ENCODE measurements at places on chromosomes 7 and 10.

- DNase-seq = no peak
These were observed 99.6 kb downstream of the NRP1 start for GRCh38 chr10:33234831-33235237.

- DNase-seq = peak; percentile 69
These were observed 39.7 kb upstream of the TNKS2 start for GRCh38 chr10:91758303-91759146.

DNA sequence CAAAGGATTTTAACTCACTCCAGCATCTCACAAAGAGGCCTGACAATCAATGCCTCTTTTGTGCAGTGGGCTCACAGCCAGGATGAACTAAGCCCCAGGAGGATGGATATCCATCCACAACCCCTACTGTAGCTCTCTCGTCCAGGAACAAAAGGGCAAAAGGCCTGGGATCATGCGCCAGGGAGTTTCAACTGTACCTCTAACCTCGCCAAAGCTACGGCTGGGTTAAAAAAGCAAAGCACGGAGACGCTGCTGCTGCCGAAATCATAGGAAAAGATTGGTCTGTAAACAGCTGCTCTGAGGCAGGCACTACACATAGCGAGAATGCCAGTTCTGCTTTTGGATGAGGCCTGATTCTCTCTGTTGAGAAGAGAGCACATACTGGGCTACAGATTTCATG is 32.1 kb downstream of the VSTM4 start:
- no peak for DNase-seq

DNA sequence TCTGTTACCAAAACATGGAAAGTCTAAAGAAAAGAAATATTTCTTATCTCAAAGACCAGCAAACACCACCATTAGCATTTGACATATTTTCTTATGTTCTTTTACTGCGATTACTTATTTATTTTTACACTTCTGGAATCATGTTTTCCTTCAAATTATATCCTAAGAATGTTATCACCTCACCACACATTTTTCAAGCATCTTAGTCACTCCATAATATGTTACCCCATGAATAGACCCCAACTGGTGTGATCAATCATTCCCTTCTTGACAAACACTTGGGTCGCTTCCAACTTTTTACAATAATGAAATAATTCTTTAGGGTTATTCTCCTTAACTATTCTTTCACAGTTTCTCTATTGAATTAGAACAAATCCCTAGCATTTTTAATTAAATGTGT is 67.4 kb downstream of the AMPH start:
- no peak for DNase-seq

DNA sequence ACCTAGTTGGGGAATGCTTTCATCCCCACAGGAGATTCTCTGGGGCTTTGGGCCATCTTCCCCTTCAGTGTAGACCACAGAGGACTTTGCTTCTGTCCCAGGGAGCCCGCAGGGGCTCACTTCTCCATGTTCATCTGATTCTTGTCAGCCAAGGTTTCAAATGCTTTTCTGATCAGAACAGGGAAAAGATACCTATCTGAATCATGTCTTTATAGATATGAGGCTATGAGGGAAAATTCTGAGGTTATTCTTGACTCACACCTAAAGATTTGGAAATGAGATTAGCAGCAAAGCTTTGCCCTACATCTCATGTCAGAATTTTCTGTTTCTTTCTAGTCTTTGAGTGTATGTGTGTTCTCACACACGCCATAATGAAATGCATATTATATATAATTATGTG is 53.3 kb downstream of the FIGNL1 start:
- no peak for DNase-seq

- DNase-seq = no peak
These were observed 344.1 kb upstream of the PRKCQ start for GRCh38 chr10:6924166-6924565.

DNA sequence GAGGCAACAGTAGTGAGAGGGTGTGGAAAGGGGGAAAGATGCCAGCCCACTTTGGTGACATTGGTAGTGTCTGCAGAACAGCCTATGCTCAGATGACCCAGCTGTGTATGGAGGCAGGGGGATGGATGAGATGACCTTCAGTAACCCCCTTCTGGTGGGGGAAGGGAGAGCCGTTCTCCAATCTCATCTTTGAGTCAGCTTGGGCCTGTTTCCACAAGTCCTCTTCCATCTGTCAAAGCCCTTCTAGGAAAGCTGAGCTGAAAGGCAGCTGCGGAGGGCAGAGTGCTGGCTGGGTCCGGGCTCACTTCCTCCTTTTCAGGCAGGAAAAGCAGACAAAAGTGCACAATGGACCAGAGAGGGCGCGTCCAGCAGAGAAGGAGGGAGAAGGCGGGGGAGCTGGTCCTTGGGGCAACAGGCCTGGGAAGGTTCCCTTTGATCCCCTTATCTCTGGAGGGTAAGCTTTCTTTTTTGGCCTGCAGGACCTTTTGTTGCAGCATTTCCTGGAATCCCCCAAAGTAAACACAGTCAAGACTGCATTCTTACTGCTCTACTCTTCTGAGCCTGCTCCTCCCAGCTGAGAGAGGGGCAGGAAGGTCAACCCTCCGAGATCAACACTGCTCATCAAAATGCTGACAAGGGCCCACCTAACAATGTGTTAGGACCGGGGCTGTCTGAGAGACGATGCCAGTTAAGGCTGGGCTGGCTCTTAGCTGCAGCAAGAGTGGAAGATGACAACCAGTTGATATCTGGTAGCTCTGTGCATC is 1.2 kb upstream of the LRMDA start:
- DNase-seq = no peak

- no peak for DNase-seq
These were observed 3.2 kb downstream of the IDI2 start for GRCh38 chr10:1022413-1022812.

- DNase-seq = no peak
These were observed 16.4 kb upstream of the PSMG3 start for GRCh38 chr7:1586126-1586826.

DNA sequence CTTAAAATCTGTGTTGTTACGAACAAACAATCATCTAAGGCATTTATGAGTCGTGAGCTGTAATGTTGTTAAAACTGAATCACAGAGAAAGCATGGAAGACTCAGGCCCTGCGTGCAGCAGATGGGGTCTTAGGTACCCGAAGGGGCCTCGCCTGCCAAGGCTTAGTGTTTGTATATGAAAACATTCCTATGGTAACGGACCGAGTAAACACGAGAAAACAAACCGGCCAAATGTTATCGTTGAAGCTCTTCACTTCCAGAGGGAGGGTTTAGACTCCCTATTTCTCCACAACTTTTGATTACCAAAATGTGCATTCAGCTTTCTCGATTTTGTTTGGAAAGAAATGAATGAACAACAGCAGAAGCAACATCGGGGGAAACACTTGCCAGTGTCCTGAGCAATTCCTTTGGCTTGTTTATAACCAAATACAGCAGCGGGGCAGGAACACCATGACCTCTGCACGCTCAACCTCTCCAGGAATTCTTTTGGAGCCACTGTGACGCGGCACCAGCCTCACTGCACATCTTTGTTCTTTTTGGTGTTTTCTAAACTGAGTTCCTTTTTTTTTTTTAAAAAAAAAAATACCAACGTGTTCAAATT is 121.6 kb upstream of the KLF6 start:
- no peak for DNase-seq

- DNase-seq = no peak
These were observed 19.7 kb downstream of the INSYN2A start for GRCh38 chr10:127176649-127177048.

DNA sequence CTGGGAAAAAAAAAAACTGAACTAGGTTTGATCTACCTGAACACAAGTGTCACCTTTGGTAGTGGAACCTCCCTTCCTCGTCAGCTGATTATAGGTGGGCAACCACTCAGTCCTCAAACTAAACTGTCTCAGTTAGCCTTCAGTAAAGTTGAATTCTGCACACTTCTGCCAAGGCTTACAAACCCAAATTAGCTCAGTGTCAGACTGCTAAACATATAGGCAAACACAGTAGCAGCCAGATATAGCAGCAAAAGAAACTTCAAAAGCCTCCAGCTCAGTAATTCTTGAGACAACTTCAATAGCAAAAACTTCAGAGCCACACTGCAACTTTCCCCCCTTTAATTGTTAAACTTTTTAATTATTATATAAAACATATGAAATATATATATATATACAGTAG is 956.9 kb downstream of the XPNPEP1 start:
- no peak for DNase-seq

GRCh38 chr7:80552031-80552694 is 40.3 kb upstream of the GNAT3 start:
- DNase-seq = no peak

DNA sequence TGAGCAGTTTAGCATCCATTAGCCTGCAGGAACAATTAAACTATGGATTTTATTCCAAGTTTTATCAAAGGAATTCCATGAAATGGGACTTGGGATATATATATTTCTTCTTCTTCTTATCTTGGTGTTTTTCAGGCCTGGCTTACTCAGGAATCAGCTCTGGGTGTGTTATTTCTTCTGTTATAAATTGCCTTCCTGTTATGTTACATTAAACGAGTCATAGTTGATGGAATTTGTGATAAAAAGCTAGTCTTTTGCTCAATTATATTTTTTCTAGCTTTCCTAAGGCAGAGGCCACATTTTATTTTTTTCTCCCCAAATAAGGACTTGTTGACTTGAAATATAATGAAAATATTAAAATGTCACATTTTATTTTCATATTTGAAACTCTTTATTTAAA is 141.3 kb downstream of the EPC1 start:
- no peak for DNase-seq

DNA sequence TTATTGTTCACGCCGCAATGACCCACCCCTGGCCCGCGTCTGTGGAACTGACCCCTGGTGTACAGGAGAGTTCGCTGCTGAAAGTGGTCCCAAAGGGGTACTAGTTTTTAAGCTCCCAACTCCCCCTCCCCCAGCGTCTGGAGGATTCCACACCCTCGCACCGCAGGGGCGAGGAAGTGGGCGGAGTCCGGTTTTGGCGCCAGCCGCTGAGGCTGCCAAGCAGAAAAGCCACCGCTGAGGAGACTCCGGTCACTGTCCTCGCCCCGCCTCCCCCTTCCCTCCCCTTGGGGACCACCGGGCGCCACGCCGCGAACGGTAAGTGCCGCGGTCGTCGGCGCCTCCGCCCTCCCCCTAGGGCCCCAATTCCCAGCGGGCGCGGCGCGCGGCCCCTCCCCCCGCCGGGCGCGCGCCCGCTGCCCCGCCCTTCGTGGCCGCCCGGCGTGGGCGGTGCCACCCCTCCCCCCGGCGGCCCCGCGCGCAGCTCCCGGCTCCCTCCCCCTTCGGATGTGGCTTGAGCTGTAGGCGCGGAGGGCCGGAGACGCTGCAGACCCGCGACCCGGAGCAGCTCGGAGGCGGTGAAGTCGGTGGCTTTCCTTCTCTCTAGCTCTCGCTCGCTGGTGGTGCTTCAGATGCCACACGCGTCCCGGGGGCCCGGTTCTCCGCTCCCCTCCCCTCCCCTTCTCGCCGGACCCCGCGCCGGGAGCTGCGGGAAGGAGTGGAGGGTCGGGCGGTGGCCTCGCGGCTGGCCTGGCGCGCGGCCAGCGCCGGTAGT is at the start of gene CBX3:
Gene CBX3 (plus strand): TSS at position 499 of the 772 bp plus-strand sequence. CDS start 1,254 bp downstream, outside the sequence.
- DNase-seq = peak; percentile 62

- DNase-seq = no peak
These were observed 136.6 kb downstream of the LHPP start for GRCh38 chr10:124598196-124598595.

DNA sequence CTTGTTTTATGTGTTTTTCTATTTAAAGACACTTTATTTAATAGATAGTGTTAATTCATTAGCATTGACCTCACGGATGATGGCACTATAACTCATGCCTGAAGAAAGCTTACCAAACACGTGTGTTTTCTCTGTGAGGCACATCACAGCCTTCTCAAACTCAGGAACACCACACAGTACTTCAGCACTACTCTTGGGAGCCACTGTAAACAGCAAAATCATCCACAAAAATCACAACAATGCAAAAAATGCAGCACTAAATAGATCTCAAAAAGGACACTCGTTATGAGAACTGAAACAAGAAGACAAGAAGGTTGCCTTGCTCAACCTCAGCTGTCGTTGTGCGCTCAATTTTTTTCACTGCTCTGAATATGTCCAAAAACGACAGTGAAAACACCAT is 12.0 kb upstream of the PARP12 start:
- DNase-seq = no peak

DNA sequence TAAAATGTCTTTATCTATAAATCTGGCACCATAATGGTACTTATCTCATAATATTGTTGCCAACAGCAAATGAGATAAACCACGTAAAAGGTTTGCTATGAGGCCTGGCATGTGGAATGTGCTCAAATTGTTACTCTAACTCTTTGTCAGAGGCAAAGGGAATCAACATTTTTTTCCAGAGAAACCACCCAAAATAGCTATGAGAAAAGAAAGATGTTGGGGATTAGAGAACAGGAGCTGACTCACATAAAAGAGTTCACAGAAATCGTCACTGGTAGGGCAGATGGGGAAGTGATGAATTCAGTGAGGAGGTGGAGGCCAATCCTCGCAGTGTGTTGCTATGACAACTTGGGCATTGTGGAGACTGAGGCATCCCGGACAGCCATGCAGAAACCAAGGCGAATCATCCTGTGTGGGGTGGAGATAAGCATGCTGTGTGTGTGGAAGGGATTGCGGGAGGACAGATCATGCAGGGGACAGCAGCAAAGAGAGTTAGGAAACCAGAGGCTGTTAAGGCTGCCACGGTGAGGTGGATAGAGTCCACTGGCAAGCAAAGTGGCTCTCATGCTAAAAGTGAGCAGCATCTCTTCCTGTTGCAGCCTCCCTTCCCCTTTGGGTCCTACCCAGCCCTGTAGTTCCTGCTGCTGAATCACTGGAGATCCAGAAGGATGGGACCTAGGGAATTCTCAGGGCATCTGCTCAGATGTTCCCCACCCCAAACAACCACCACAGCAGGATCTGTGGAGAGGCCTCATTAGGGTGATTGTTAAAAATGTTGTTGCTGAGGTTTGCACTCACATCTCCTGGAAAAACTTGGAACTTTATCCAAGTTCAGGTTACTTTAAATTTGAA is 103.9 kb downstream of the CUBN start:
- peak; percentile 38 for DNase-seq

GRCh38 chr10:71835671-71836595 is 15.1 kb downstream of the PSAP start:
- DNase-seq = no peak

GRCh38 chr7:99694201-99694911 is 14.6 kb upstream of the CYP3A5 start:
- DNase-seq = no peak

DNA sequence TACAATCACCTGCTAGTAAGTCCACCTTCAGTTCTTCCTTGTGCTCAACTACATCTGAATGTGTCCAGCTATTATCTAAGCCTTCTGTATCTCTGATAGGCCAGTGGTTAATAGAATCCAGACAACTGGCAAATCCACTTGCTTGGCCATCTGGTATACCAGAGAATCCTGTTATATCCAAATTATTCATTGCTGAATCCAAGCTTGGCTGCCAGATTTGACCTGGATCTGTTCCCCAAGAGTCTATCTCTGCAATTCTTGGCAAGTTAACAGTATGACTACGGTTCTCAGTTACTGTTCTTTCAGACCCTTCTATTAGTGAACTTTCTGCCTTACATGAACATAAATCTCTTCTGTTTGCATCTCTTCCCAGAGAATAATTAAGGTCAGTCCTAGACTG is 154.6 kb upstream of the TARP start:
- no peak for DNase-seq

- no peak for DNase-seq
These were observed 115.8 kb downstream of the THSD7A start for GRCh38 chr7:11716185-11716584.

GRCh38 chr7:5088906-5089305 is 43.2 kb downstream of the RBAK start:
- no peak for DNase-seq

Measured in CD4-positive, CD25-positive, alpha-beta regulatory T cell (primary cell).